ENCODE measurements at places on chromosomes 3 and 15.

GRCh38 chr15:63601026-63601703 lies 4.0 kb downstream of the FBXL22 start:
- no peak for DNase-seq

DNA sequence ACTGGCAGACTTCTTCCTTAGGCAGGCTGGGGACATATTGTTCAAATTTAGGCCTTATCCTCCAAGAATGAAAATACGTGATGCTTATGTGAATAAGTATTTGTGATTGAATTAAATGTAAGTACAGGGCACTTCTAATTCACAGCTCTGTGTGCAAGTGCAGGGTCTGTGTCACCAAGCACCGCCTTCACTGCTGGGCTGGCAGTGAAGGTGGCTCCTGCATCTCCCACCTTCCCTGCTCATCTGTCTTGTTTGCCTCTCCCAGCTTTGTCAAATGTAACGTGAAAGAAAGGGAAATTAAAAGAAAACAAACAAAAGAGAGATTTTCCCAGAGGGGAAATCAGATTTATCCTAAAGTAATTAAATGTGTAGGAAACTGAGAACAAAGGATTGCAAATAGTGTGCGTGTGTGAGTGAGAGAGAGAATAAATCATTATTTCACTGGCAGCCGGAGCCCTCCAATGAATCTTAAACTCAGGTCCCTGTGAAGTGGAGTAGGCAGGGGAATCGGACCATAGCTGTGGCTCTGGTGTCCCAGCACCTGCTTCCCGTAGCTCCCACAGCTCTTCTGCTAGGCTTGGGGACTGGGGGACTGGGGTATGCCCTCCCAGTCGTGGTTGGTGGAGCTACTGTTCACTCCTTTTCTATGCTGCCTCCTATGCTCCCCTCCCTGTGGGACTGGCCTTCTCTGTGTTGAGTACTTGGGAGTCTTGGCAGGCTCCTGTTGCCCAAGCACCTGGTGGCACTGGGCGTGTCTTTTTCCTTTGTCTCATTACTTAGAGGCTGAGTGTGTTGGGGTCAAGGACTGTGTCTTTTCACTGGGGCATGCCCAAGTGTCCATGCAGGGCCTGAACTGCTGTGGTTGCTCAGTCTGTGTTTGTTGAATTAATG lies 222.2 kb downstream of the EPHB1 start:
- DNase-seq = peak; percentile 91

DNA sequence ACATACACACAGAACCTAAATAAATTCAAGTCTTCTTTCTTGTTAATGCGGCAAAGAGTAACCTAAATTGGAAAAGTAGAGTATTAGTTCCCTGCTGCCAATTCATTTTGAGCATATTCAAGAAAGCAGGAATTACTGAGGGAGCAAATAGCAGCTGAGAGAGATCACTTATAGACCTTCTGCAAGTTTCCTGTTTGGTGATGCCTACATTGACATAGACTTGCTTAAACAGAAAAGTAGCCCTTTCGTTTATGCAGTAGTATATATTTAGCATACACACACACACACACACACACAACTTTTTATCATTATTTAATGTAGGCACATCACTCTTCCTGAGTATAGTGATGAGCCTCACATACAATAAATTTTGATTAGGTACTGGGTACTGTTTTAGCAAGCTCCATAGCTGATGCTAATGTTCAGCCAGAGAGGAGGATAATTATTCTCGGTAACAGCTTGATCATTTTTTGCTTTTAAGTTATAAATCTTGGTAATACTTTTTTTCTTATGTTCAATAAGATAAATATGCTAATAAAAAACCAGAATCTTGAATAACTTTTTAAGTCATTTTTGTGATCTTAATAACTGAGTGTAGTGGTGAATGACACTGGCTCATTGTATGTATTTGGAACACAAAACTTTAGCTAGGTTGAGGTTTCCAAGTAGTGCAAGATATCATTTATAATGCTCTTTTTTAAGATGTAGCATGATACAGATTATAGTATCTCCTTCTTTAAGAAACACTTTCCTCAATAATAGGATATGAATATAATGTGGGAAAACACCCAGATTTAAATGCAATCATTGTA lies 174.7 kb downstream of the MBNL1 start:
- DNase-seq = no peak

DNA sequence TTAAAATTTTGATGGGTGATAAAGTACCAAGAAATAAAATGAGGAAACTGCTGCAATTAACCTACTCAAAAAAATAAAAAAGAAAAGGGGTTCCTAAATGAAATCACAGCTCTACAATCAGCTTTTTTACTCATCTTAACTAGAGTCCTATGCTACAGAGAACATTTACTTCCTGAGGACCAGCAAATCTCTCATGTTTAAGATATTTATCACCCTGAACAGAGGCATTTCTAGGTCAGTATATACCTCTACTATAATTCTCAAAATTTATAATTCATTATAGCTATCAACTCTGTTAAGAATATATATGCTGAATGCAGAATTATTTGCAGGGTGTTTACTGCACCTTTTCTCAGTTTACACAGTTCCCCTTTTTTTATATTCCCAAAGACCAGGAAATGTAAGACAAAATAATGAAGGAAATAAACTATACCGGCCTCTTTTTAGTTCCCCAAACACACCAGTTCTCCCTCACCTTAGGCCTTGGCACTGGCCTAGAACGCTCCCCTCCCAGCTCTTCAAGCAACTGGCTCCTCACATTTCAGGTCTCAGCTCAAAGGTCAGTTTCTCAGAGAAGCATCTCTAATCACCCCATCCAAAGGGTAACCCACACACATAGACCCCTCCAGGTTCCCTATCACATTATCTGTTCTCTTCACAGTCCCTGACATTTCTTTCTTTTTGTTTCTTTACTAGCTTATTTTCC lies 71.1 kb downstream of the LRRFIP2 start:
- no peak for DNase-seq

DNA sequence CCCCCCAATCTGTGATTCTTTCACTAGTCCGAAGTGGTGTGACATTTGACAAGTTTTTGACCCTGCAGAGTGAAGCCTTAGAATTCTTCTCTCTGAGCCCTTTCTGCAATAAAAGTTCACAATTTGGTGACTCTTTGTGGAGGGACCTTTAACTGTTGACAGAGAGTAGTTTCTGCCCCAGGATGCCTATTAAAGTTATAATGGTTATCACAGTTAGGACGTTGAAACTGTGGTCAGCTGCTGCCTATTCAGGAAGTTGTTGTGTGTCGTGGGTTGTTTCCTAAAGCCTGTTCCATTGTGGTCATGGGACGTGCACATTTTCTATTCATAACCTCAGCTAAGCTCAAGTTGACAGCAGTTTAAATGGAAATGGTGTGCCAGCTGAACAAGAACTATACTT lies 274.5 kb downstream of the NEK10 start:
- DNase-seq = no peak

All from NCI-H510A (cell line).